ENCODE measurements at places on chromosomes 5 and 9.

GRCh38 chr5:93117751-93118531, 463.1 kb downstream of the NR2F1-AS1 start:
- DNase-seq: no peak

DNA sequence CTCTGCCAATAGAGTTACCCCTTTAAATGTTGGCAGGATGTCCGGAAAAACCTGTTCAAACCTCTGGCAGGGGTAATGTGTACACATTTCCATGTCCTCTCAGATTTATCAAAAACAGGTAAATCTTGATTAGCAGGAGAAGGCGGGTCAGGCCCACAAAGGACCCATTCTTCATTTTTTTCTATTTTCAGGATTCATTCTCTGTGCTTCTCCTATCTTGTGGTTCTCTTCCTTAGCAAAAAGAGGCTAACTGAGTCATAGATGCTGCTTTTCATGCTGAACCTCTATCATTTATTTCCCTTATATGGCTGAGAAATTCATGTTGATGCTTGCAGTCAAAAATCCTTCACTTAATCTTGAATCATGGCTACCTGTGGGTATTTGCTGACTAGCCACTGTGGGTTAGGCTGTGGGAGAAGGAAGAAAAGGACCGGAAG, 112.7 kb upstream of the IQGAP2 start:
- no peak for DNase-seq

GRCh38 chr9:128361986-128362646, 9.1 kb upstream of the URM1 start:
- DNase-seq: peak; percentile 67

DNA sequence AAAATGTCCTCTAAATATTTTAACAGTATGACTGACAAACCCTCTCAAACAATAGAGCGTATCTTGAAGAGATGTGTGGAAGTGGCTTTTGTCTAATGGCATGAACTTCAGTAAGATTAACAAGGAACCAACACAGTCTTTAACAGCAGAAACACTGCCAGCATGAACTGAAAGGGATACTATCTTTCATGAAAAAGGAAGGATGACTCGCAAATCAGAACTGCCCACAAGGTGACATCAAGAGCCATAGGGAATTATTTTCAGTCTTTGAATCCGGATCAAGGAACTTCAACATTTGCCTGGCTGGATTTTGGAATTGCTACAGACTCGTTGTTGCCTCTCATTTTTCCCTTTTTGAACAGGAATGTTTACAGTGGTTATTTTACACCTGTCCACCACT, 5.1 kb upstream of the HEXB start:
- DNase-seq: no peak

DNA sequence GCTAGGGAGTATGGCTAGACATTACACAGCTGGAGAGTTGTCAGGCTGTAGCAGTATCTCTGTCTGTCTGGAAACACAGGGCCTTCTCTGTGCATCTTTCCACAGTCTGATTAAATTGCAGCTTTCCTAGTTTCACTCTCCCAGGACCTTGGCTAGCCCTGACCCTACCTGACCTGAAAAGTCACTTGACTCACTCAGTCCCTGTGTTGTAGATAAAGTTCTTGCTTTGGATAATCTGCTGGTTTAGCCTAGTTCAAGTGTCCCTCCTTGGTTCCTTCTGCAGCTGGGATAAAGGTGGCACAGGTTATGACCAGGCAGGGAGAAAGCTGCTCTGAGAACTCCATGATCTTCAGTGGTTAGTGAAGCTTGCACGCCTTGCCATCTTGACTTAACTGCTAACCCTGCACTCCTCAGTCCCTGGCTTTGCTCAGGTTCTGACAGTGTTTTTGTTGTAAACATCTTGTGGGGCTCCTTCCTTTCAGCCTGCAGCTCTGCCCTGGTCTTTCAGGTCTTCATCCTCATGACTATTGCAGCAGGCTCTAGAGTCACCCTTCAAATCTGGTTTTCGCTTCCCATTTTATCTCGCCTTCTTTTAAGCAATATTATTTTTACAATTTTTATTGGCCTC, 101.0 kb downstream of the PIP5K1B start:
- DNase-seq: no peak

DNA sequence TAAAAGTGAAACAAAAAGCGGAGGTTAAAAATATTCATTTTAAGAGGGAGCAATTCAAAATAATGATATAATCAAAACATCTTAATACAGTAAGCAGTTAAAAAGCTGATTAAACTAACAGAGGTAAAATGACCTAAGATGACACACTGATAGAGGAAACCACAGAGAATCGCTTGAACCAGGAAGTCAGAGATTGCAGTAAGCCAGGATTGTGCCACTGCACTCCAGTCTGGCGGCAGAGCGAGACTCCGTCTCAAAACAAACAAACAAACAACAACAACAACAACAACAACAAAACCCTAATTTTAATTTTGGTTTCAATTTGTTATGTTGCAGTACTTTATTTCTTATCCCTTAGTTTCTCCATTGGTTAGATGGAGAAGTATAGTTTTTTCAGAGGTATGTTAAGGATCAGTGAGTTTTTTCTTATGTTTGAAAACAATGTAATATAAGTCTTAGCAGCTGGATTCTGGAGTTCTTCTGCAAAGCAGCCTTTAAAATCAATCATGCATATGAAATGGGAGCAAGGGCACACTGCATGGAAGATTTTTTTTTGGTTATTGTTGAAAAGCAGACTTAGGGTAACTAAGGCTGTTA, 58.5 kb downstream of the MLANA start:
- DNase-seq: peak; percentile 40

DNA sequence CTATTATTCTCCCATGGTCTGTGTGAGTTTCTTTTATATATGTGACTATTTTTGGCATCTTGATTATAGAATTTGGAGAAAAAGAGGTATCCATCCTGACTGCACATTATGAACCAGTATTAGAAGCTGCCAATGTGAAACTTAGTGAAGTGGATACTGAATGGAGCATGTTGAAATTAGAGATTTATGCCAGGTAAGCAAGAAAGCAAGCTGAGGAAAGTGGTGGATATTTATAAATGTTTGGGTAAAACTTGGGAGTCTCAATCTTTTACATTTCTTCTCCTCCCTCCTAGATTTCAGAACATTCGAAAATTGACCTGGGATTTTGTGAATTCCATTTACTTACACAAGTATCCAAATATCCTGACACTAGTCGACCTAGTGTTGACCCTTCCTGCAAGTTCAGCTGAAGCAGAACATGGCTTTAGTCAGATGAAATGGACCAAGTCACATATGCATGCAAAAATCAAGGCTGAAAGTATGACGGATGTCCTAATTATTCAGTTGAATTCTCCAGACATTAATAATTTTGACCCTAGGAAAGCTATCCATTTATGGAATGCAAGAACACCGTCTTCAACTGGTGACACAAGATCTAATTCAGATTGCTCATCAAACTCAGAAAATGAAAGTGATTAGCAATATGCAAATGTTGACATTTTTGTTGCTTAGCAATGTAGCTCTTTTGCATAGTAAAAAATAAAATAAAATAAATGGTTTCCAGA, 66.8 kb upstream of the IL7R start:
- DNase-seq: no peak

GRCh38 chr9:98450496-98450895, 195.0 kb upstream of the TBC1D2 start:
- no peak for DNase-seq
